ENCODE measurements at places on chromosomes 1 and 21.

DNA sequence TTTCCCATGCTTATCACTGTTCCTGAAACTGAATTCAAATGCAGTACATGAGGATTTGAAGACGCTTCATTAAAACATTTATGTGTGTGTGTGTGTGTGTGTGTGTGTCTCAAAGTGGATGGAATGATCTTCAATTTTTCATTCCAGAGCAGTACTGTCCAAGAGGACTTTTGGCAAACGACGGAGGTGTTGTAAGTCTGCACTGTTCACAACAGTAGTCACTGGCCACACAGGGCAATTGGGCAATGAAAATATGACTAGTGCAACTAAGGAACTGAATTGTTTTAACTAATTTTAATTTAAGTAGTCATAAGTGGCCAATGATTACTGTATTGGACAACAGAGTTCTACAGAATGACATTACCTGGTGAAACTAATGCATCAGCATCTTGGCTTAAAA is 5.0 kb downstream of the TAF5L start:
- DNase-seq = no peak
- no peak overlapping the region for H3K4me3 ChIP-seq
- peaks cover 8% of the 10 kb centered on the region for H3K4me1 ChIP-seq
- H3K36me3 ChIP-seq = no peaks in the 10 kb centered on the region
- H3K27ac ChIP-seq = no peak overlapping the region
- H3K27me3 ChIP-seq = no peaks in the 10 kb centered on the region

GRCh38 chr21:45074818-45075595 is 627 bp downstream of the ADARB1 start:
- DNase-seq = no peak
- peak overlapping the region; percentile 88 for H3K4me3 ChIP-seq
- H3K27me3 ChIP-seq = no peaks in the 10 kb centered on the region

- no peak overlapping the region for H3K4me3 ChIP-seq
- H3K27me3 ChIP-seq = no peaks in the 10 kb centered on the region
- DNase-seq = no peak
- no peak overlapping the region for H3K27ac ChIP-seq
- no peaks in the 10 kb centered on the region for H3K4me1 ChIP-seq
Measured at GRCh38 chr1:117587499-117588356, 18.1 kb upstream of the TENT5C start.

DNA sequence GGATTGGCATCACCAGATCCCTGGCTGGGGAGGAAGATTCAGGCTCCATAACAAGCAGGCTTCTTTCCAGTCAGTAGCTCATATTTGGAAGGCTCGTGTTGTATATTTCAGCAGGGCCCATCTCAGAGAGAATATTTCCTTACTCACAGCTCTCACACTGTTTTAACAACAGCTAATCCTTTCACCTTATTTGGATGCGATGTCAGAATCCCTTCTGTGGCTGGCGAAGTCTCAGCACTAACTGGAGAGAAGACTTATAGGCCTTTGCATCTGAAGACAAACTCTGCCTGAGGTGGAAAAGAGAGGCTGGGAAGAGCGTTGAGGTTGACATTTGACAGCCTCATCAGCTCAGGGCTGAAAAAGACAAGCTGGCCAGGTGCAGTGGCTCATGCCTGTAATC is 47.2 kb upstream of the CAPZB start:
- no peaks in the 10 kb centered on the region for H3K36me3 ChIP-seq
- H3K4me1 ChIP-seq = no peaks in the 10 kb centered on the region
- no peak overlapping the region for H3K27ac ChIP-seq
- no peak for DNase-seq
- no peaks in the 10 kb centered on the region for H3K27me3 ChIP-seq

DNA sequence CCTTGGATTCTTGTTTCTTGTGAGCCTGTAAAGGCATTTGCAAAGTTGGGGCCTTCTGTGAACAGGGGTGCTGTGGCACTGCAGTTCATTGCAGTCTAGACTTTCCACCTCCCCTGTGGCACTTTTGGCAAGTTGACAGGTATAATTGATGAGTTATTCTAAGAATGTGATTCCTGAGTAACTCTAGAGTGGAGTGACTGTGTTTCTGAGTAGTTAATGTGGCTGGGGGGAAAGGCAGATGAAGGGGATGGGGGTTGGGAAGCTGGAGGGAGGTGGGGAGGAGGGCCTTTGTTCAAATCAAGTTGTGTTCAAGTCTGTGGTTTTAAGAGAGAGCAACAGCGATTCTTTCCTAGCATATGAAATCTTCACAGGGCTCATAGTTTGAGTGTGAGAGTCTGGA is 32.9 kb downstream of the PBX1 start:
- no peak for DNase-seq
- no peak overlapping the region for H3K4me3 ChIP-seq
- H3K36me3 ChIP-seq = no peaks in the 10 kb centered on the region
- H3K27ac ChIP-seq = no peak overlapping the region

GRCh38 chr21:37631319-37632117 is 264.9 kb downstream of the DYRK1A start:
- H3K4me3 ChIP-seq = no peak overlapping the region
- H3K36me3 ChIP-seq = no peaks in the 10 kb centered on the region
- H3K27ac ChIP-seq = no peak overlapping the region

- H3K36me3 ChIP-seq = peaks cover 38% of the 10 kb centered on the region
- H3K27me3 ChIP-seq = no peaks in the 10 kb centered on the region
- H3K4me1 ChIP-seq = peaks cover 9% of the 10 kb centered on the region
- H3K4me3 ChIP-seq = no peak overlapping the region
- DNase-seq = no peak
Measured at GRCh38 chr1:26478159-26478558, 5.9 kb downstream of the HMGN2 start.

DNA sequence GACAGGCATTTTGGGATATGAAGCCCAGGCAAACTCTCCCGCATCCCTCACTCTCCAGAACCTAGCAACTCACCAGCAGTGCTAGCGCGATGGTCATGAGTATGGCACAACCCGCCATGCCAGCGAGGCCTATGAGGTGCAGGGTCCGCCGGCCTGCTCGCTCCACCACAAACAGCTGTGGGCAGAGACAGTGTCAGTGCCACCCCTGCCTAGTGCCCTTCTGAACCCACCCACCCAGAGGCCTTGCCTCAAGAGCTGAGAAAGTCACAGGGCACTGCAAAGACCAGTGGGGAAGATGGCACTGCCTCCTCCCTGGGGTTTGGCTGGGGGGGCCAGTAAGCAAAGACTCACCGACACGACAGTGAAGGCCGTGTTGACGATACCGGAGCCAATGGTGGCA is 29.8 kb downstream of the SLC2A1 start:
- H3K27ac ChIP-seq = no peak overlapping the region
- H3K4me1 ChIP-seq = peaks cover 43% of the 10 kb centered on the region
- H3K36me3 ChIP-seq = peaks cover 50% of the 10 kb centered on the region

DNA sequence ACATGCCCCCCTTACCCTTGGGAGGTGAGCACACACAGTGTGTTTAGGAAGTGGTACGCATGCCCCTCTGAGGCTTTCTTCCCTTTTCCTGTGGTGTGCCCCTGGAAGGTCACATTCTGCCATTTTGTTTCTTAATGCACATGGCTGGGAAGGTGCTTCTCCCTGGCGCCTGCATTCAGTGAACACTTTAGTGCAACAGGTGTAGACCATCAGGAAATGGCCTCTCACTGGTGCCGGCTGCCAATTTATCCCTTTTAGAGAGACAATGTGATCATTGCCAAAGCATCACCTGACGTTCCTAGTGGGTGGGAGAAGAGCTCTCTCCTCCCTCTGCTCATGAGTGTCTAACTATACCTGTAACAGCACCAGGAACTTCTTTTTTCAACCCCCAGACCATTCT is 51.8 kb upstream of the PDE9A start:
- H3K4me3 ChIP-seq = no peak overlapping the region
- no peaks in the 10 kb centered on the region for H3K4me1 ChIP-seq
- no peaks in the 10 kb centered on the region for H3K36me3 ChIP-seq
- no peaks in the 10 kb centered on the region for H3K27me3 ChIP-seq
- no peak for DNase-seq

- peak overlapping the region; percentile 87 for H3K27ac ChIP-seq
- peaks cover 57% of the 10 kb centered on the region for H3K4me1 ChIP-seq
- DNase-seq = peak; percentile 87
- no peaks in the 10 kb centered on the region for H3K27me3 ChIP-seq
- H3K36me3 ChIP-seq = no peaks in the 10 kb centered on the region
Measured at GRCh38 chr1:234963180-234963903, 165.3 kb downstream of the TOMM20 start.

DNA sequence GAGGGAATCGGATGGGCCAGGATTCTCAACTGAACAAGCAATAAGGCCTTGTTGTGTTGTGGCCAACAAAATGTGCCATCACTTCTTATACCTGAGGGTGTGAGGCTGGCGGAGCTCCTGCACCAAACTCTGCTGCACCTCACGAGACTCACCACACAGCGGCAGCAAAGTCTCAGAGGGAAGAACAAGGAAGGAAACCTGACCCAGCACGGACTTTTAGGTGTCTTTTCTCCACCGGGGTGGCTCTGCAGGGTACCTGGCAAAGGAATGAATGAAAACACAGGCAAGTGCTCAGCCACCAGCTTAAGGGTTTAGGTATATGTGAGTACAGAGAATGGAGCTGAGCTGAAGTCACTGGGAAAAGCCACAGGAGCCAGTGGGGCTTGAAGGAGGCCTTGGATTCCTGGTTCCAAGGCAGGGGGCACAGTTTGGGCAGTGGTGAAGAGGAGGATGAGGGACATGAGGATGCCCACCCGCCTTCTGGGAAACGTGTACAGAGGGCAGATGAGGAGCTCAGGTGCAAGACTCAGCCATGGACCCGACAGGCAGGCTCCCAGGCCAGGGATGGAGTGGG is 31.1 kb upstream of the HSD3B1 start:
- no peaks in the 10 kb centered on the region for H3K4me1 ChIP-seq
- no peak overlapping the region for H3K4me3 ChIP-seq
- H3K27ac ChIP-seq = no peak overlapping the region

DNA sequence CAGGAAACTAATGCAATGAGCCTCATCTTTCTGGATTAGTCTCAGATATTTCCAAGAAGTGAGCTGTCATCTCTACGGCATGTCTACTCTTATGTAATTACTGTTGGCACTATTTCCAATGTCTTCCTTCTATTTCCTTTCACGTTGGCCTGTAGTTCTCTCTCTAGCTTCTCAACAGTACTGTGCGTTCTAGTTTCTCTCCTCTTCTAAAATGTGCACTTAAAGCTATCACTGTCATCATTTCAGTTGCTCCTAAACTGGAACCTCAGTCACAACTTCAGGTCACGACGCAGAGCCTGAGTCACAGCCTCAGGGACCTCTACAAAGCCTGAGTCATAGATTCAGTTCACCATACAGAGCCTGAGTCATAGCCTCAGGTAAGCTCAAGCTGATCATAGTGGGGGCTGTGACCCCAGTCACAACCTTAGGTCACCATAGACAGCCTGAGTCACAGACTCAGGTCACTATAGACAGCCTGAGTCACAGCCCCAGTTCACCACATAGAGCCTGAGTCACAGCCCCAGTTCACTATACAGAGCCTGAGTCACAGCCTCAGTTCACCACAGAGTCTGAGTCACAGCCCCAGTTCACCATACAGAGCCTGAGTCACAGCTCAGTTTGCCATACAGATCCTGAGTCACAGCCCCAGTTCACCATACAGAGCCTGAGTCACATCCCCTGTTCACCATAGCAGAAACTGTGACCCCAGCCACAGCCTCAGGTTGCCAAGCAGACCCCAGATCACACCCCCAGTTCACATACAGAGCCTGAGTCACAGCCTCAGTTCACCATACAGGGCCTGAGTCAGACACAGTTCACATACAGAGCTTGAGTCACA is 13.0 kb downstream of the WNT9A start:
- no peaks in the 10 kb centered on the region for H3K36me3 ChIP-seq
- DNase-seq = peak; percentile 8
- H3K27me3 ChIP-seq = no peaks in the 10 kb centered on the region
- no peaks in the 10 kb centered on the region for H3K4me1 ChIP-seq

DNA sequence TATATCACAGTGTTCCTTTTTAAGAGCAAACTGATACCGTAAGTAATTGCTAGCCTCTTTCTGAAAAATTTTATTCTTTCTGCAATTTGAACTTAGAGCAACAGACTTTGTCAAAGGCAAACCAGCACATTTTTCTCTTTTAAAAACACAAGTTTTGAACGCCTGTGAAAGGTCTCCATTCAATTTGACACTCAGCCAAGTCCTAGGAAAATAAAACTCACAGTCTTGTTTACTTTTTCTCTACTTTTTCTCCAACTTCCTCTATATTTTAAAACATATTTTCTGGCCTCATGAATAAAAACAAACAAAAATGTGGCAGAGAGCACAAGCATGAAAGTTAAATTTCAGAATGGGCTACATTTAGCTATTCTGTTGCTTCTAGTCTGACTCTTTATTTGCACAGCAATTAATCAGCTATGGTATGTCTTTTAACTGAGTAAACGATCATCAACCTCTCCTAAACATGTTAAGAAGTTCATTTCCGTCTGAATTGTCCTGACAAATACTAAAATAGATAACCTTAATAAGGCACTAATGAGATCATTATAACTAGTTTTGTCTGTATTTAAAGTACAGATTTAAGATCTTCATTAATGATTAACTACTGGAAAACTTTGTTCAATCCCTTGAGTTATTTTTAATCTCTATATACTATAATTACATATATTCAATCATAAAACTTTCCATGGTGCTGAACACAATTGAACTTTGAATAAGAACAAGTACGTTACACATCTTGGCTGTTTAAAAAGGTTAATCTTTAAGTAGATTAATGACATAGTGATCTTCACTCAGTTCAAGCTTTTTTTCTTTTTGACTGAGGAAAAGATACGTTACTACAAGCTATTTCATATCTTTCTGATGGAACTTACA is 550.6 kb downstream of the PTBP2 start:
- no peaks in the 10 kb centered on the region for H3K4me1 ChIP-seq
- no peaks in the 10 kb centered on the region for H3K27me3 ChIP-seq
- no peak overlapping the region for H3K27ac ChIP-seq
- H3K4me3 ChIP-seq = no peak overlapping the region
- no peak for DNase-seq
- no peaks in the 10 kb centered on the region for H3K36me3 ChIP-seq

GRCh38 chr1:56215086-56215485 is 364.3 kb downstream of the PLPP3 start:
- no peaks in the 10 kb centered on the region for H3K36me3 ChIP-seq
- H3K27ac ChIP-seq = no peak overlapping the region
- no peaks in the 10 kb centered on the region for H3K27me3 ChIP-seq
- DNase-seq = no peak
- no peaks in the 10 kb centered on the region for H3K4me1 ChIP-seq
- H3K4me3 ChIP-seq = no peak overlapping the region

DNA sequence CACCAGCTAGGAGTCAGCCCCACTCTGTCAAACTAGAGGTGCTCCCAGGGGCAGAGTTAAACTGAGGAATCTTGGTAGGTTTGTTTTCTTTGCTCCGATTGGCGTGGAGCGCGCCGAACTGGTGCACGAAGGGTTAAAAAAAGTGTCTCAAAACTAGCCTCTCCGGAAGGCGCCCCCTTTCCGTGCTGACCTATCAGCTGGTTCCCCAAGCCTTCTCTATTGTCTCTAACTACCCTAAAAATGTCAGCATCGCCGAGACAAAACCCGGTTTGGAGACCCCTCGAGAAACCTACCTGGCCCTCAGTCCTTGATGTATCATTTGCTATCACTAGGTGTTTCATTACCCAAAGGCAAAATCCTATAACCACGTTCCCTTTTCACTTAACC is 2.2 kb downstream of the TGFB2 start:
- no peak overlapping the region for H3K27ac ChIP-seq
- peaks cover 15% of the 10 kb centered on the region for H3K4me1 ChIP-seq
- no peaks in the 10 kb centered on the region for H3K27me3 ChIP-seq
- no peaks in the 10 kb centered on the region for H3K36me3 ChIP-seq
- DNase-seq = no peak
- H3K4me3 ChIP-seq = peak overlapping the region; percentile 73

- no peak overlapping the region for H3K27ac ChIP-seq
- no peak for DNase-seq
- H3K4me1 ChIP-seq = no peaks in the 10 kb centered on the region
- no peaks in the 10 kb centered on the region for H3K27me3 ChIP-seq
Measured at GRCh38 chr1:230029244-230029941, 37.6 kb upstream of the GALNT2 start.
